SK-N-SH treated with all-trans-retinoic acid at 6 μM for 48 hours (cell line): ENCODE measurements at places on chromosomes 12 and 14.

DNA sequence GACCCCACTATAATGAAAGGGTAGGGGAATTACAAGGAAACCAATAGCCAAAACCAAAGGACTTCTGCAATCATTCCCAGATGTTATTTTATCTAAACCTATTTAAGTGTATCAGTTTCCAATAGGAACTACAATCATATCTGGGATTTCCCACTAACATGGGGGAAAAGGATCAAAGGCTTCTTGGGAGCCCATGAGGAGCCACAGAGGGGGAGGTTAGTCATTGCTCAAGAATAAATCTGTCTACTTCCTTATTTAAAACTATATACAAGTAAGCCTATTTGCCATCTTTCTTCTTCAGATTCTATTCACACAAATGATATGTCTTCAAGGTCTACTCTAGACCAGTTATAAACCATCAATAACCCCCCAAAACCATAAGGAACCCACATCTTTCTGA, 33.1 kb downstream of the FGD6 start:
- ATAC-seq = no peak

DNA sequence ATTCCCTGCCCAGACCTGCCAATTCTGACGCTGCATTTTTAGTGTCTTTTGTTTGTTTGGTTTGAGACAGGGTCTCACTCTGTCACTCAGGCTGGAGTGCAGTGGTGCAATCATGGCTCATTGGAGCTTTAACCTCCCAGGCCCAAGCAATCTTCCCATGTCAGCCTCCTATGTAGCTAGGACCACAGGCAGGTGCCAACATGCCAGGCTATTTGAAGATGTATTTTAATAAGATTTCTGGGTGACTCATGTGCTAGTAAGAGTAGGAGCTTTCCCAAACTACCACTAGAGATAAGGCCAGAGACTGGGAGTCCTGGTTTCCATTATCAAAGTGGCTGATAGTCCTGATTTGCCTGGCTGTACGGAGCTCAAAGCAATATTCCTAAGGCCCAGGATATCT, 693.3 kb downstream of the MED13L start:
- no peak for ATAC-seq

- ATAC-seq = no peak
These were observed 35.6 kb downstream of the KRT76 start for GRCh38 chr12:52741375-52742195.

- no peak for ATAC-seq
These were observed 18.7 kb upstream of the TAS2R14 start for GRCh38 chr12:10957741-10958140.

DNA sequence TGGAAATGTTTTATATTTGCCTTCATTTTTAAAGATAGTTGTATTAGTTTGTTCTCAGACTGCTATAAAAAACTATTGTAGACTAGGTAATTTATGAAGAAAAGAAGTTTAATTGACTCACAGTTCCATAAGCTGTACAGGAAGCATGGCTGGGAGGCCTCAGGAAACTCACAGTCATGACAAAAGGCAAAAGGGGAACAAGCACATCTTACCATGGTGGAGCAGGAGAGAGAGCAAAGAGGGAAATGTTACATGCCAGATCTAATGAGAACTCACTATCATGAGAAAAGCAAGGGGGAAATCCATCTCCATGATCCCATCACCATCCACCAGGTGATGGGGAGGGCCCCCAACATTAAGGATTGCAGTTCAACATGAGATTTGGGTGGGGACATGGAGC, 35.5 kb upstream of the UNC79 start:
- ATAC-seq = no peak

- ATAC-seq = no peak
These were observed 284.7 kb downstream of the DAD1 start for GRCh38 chr14:22304326-22304725.

- ATAC-seq = no peak
These were observed 90.4 kb downstream of the PPP2R5C start for GRCh38 chr14:101851736-101852405.

DNA sequence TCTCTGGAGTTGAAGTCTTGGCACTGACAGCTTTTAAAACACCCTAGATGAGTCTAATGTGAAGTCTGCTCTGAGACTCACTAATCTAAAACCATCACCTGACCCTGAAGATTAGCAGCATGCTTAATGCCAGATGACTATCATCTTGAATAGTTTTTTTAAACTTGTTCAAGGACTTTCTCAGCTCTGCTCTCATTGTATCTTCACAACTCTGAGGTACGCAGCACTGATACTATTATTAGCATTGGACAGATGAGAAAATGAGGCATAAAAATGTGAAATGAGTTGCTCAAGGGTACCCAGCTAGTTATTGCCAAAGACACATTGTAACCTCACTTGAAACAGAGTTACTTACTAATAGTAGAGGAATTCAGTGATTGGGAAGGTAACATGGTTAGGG, 4.8 kb downstream of the SLC38A1 start:
- ATAC-seq = no peak

- peak; percentile 88 for ATAC-seq
These were observed 24.1 kb downstream of the KLRD1 start for GRCh38 chr12:10331642-10332239.

- peak; percentile 57; the same call in 2 of the 3 replicates for ATAC-seq
These were observed 198.7 kb upstream of the EEA1 start for GRCh38 chr12:93127582-93128331.

- no peak for ATAC-seq
These were observed 50.3 kb upstream of the SLC2A13 start for GRCh38 chr12:40156021-40156764.

GRCh38 chr12:118498171-118498570, 121.8 kb downstream of the SUDS3 start:
- no peak for ATAC-seq

DNA sequence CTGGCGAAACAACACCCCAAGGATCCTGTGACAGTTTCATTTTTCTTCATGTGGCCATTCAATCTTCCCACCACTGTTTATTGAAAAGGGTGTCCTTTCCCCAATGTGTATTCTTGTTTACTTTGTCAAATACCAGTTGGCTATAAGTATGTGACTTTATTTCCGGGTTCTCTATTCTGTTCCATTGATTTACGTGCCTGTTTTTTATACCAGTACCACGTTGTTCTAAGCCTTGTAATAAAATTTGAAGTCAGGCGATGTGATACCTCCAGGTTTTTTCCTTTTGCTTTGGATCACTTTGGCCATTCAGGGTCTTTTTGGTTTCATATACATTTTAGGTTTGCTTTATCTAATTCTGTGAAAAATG, 9.1 kb upstream of the MGAT4C start:
- no peak for ATAC-seq

GRCh38 chr14:100567877-100568163, 19.4 kb downstream of the BEGAIN start:
- ATAC-seq = no peak

GRCh38 chr12:124388679-124389137, 93.8 kb downstream of the RFLNA start:
- ATAC-seq = peak; percentile 52

DNA sequence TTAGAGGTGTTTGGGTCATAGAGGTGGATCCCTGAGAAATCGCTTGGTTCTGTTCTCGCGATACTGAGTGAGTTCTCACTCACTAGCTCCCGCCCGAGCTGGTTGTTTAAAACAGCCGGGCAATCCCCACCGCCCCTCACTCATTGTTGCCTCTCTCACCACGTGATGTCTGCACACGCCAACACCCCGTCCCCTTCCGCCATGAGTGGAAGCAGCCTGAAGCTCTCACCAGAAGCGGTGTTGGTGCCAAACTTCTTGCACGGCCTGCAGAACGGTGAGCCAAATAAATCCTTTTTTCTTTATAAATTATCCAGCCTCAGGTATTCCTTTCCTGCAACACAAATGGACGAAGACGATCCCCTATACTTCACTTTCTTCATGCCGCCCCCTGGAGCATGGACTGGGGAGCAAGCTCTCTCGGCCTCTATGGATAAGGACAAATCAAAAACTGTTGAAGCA, 45.4 kb upstream of the CCND2 start:
- ATAC-seq = no peak

DNA sequence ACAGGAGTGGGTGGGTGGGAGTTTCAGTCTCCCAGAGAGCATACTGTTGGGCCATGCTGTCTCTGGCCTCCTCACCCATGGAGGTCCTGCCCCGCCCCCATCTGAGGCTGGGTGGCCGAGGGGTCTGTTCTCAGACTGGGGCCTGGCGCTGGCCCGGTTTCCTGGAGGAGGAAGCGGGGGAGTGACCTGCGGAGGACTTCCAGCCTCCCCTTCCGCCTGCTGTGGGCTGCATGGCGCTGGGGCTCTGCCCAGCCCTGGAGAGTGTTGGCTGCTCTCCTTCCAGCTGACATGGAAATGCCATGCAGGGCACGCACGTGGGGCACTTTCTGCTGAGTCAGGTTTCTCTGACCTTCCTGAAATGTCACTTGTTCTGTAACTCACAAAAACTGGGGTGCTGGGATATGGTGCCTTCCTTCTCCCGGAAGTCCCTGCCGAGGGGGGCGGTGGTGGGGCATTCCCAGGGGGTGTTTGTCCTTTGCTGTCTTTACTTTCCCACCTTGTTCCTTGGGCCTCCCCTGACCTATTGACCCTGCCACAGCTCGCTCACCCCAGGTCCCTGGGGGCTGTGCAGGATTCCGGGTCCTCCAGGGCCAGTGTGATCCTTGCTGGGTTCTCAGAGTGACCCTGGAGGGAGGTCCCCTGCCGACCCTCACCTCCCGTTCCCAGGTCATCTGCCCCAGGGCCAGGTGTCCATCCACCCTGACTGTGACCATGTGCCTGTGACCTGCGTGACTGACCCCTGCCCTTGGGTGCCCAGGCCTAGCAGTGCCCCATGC, 23.6 kb downstream of the PACS2 start:
- no peak for ATAC-seq

GRCh38 chr12:93901739-93902138, 224.6 kb downstream of the CRADD start:
- ATAC-seq = no peak

- ATAC-seq = no peak
These were observed 71.7 kb downstream of the ANO2 start for GRCh38 chr12:5873281-5873919.

DNA sequence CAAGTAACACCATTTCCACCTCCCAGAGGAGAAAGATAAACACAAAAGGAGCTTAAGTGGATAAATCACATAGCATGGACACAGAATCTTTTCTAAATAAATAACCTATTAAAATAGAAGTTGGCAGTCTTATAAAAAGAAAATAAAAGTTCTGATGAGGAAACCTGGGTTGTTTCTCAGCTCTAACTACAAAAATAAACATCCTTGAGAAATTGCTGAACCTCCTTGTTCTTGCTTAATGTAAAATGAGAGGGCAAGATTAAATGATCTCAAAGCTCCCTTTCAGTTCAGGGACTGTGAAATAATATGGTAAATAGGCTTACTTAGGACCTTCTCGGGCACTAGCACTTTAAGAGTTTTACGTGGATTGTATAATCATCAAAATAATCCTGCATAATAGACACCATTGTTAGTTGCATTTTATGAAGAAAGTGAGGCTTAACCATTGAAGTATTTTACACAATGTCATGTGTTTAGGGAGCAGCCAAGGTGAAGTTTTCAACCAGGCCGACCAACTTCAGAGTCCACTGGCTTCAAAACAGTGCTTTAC, 214.0 kb upstream of the NOVA1 start:
- ATAC-seq = no peak

GRCh38 chr14:82757776-82758175, 1224.1 kb upstream of the SEL1L start:
- no peak for ATAC-seq

DNA sequence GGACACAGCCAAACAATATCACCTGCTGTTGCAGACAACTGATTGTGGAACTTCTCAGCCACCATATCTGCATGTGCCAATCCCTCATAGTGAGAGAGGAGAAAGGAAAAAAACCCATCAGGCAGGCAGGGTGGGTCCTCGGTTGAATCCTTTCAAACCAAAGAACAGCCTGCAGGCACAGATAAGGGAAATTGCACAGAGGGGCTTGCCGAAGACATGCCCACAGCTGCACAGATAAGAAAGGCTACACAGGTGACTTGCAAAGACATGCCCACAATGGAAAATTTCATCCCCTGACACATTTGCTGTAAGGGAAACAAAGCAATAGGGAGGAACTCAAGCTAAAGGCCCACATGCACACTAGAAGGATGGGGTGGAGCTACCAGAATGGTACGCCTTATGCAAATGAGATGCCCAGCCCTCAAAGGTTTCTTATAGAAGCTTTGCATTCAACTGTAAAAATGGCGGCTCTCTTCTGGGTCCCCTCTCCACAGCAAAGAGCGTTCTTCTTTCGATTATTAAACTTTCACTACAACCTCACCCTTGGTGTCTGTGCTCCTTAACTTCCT, 170.0 kb upstream of the TMPO start:
- no peak for ATAC-seq

GRCh38 chr14:89489761-89490437, 72.9 kb upstream of the FOXN3 start:
- ATAC-seq = no peak

DNA sequence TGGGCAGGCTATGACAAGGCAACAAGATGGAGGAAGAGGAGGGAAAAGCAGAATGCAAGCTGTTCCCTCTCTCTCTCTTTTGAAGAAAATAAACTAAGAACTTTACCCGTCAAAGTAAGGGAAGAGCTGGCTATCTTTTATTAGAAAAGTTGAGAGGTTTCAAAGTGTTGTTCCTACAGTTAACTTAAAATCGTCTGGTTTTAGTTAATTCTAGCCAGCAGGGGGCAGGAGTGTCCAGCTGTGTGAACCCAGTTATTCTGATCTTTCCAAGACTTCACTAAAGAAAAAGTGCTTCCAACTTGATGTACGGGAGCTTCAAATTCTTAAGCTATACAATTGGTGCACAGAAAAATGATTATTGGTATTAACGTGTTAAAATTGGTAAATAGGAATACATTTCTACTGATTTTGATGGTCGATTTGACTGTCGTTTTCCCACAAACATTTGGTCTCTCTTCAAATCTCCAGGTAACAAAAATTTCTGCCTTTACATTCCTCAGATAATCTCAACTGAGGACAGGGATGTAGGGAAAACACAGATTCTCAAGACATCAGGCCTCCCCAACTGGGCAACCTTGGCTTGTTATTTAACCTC, 28.4 kb upstream of the MON2 start:
- peak; percentile 32 for ATAC-seq

DNA sequence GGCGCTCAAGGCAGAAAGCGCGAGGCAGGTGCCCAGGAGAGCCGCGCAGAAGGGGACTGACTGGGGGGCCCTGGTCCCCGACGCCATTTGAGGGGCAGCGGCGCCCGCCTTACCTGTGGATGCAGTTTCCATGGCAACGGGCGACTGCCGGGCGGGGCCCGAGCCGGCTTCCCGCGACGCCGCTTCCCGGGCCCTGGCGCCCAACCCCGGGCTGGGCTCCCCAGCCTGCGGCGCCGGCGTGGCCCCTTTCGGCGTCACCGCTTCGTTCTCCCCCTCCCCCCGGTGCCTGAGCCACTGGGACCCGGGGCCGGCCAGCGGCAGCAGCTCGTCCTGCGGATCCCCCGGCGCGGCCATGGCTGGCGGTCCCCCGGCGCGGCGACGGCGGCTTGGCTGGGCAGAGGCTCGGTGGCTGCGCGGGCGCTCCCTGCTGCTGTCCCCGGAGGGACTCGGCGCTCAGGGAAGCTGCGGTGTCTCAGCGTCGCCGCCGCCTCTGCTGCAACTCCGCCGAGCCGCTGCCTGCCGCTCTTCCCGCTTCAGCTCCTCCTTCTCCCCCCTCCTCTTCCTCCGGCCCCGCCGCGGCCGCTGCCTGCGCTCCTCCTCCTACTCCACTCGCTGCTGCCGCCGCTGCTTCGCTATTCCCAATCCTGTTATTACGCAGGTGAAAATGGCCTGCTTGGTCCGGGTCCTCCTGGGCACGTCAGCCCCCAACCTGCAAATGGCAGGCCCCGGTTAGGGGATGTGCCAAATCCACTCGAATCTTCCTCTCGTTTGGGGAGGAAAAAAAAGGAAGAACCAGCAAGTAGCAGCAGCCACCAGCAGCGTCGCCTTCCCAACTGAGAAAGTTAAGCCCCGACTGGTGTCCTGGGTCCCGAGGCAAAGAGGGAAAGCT, at the start of gene RTN1:
Gene RTN1 (minus strand): TSS at position 500 of the 889 bp plus-strand sequence. CDS start 146 bp downstream, at position 354.
- peak; percentile 92 for ATAC-seq

- ATAC-seq = peak; percentile 74
These were observed 164.9 kb downstream of the NAV3 start for GRCh38 chr12:77995436-77996167.
